ENCODE measurements at places on chromosomes 7 and 10.

GRCh38 chr10:6348096-6348874 is 145.6 kb downstream of the PFKFB3 start:
- DNase-seq = no peak

DNA sequence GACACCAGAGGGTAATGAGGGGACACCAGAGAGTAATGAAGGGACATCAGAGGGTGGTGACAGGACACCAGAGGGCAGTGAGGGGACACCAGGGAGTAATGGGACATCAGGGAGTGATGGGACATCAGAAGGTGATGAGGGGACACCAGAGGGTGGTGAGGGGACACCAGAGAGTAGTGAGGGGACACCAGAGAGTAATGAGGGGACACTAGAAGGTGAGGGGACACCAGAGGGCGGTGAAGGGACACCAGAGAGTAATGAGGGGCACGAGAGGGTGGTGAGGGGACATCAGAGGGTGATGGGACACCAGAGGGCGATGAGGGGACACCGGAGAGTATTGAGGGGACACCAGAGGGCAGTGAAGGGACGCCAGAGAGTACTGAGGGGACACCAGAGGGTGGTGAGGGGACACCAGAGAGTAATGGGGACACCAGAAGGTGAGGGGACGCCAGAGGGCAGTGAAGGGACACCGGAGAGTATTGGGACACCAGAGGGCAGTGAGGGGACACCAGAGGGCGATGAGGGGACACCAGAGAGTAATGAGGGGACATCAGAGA is 10.6 kb downstream of the NACAD start:
- DNase-seq = no peak

GRCh38 chr10:68366600-68366999 is 33.9 kb upstream of the PBLD start:
- no peak for DNase-seq

- DNase-seq = peak; percentile 83
Measured at GRCh38 chr10:42952349-42952748, 124.5 kb upstream of the RET start.

DNA sequence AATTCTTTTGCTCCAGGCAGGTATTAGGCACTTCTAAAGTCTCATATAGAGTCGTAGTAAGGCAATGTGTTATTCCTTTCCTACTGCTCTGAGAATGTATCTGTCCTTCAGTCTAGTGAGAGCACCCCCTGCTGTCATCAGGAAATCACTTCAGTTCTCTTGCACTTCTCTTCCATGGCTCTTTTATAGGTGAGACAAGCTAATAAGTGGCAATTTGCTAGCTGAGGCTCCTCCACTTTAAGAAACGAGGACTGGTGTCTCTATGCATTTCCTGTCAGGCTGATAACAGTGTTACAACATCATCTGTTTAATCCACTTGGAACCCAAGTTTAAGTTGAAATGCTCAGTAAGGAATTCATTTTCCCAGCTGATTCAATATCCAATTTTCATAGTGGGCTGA is 350.6 kb downstream of the TFEC start:
- DNase-seq = peak; percentile 41

GRCh38 chr7:50056131-50056530 is 36.9 kb downstream of the ZPBP start:
- DNase-seq = no peak
